ENCODE measurements at places on chromosomes 5 and 9. TPM values are rescaled to one million over a fixed set of nuclear protein-coding genes. Genes with fewer than 3 reads are reported as not detected.

DNA sequence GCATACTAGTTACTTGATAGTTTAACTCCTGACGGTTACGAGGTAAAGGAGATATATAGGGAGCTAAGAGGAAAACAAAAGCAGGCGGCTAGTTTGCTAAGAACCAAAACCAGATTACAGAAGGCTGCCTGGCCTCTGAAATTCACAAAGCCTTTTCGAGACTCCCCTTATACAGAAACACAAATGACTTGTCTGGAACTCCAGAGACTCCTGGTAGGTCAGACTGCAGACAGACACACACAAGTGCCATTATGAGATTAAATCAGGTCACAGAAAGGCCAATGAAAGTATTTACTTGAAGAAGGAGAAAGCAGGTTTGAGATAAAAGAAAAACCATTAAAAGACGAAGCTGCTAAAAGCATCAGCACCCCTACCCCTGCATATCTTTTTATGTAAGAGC, 142.5 kb upstream of the LRRTM2 start:
- no peak for DNase-seq

GRCh38 chr5:125049721-125050702, 303.6 kb upstream of the ZNF608 start:
- peak; percentile 36 for DNase-seq

- no peak for DNase-seq
Measured at GRCh38 chr9:70455993-70456704, 41.7 kb upstream of the KLF9 start.

DNA sequence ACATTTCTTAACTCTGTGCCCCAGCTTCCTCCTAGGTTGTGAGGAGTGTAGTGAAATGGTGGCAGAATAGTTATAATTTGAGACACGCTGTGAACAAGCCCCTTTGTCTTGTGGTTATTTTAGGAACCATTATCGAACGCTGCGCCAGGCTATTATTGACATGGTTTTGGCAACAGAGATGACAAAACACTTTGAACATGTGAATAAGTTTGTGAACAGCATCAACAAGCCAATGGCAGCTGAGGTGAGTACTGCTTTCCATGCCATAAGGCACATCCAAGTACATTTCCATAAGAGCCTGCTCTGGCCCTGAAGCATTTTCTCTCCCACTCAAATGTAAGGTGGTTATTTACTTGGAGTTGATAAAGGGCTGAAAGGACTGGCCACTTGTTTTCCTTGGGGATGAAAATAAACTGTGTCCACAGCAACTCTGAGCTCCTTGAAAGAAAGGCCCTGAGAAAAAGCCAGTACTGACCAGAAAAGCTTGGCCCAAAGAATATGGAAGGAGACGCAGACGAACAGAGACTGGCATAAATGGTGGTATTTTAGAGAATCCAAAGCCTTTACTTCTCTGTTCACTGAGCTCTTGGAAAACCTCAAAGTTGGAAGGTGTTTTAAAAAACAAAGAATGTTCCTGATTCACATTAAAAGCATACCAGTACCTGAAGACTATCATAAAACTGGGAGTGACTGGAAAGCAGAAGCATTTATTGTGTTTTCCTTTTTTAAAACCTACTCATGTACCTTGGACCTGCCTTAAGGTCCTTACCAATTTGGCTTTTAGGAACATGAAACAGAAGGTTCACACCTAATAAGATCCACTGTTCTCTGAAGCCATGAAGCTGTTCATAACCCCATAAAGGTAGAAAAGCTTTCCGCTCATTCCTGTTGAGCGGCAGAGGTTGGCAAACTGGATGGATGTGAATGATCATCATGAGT, 72.2 kb downstream of the WDR41 start:
- DNase-seq: no peak

GRCh38 chr9:121107029-121107428, 32.3 kb downstream of the CNTRL start:
- DNase-seq: peak; percentile 23

- DNase-seq: no peak
Measured at GRCh38 chr5:61765471-61765870, 433.4 kb downstream of the ZSWIM6 start.

SAXO1 gene
- total RNA-seq: not detected

NR2F1 gene
- 19.7 TPM for total RNA-seq
